ENCODE measurements at places on chromosomes 5 and 9.

- no peak for DNase-seq
Observed at GRCh38 chr5:8538821-8539220, 669.9 kb downstream of the MTRR start.

DNA sequence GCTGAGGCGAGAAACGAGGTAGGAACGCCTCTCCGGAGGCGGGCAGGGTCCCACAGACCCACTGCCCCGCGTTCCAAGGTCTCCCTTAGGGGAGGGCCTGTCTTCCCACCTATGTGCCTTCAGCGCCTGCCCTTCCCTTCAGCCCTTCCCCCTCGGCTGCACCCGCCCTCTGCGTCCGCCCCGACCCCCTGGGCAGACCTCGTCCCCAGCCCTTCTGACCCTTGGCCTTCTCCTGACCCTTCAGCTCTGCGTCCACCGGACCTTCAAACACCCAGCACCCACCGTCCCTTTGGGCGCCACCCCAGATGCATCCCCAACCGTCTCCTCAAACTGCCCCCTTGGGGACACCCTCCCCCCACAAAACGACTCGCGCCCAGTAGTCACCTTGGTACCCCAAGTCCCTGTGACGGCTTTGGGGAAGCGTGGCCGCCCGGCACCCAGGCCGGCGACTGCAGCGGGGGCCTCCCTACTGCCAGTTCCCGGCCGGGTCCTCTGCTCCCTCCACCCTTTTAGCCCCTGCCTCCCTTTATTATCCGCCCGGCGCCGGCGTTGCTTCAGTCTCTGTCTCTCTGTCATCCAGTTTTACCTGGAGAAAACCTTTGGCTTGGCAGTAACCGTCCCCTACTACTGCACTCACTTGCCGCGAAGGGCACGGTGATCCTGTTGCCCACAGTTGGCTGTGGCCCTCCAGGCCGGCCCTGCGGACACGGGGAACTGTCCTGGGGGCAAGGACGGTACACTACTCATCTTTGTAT is 421 bp downstream of the RUSC2 start:
- DNase-seq: no peak

DNA sequence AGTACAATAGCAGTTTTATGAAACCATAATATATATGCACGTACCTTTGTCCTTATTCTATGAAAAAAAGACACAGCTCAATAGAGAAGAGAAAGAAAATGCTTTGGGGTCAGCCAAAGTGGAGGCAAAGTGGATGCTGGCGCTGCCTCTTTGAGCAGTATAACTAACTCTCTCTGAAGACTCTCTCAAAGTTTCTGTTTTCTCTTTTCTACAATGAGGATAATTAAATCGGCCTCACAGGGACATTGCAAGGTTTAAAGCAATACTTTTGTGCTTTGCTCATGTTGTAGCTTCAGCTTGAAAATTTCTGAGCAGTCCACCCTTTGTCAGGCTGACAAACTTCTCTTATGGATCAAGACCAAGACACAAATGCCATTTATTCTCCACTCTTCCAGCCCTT is 455.1 kb upstream of the MPDZ start:
- no peak for DNase-seq

DNA sequence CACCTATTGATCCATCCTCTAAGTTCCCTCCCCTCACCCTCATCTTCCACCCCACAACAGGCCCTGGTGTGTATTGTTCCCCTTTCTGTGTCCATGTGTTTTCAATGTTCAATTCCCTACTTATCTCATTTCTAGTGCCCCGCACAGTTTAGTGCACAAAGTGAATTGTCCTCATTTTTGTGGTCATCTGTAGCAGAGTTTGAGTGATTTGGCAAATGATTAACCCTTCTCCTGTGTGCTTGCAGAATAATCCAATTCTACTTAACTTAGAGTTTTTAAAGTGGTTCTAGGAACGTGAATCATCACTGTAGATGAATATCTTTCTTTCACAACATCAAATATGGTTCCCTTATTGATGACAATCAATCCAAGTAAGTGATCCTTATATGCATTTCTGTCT is 6.3 kb upstream of the HAPLN1 start:
- no peak for DNase-seq

DNA sequence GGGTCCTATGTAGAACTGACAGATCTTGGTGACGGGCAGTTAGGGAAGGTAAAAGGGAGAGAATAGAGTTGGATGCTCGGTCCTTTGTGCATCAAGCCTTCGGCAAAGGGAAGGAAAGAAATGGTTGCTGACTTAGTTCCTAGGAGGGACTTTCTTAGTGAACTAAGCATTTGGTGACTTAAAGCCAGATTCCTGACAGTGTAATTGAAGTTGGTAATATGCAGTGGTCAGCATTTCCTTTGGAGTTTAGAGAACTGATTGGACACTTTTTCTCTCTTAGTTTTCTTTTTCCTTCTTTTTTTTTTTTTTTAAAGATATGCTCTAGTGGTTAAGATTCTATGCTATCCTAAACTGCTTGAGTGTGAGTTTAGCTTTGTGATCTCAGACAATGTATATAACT is 2.3 kb downstream of the CLTA start:
- DNase-seq: no peak

GRCh38 chr5:111580956-111581355 is 68.6 kb upstream of the STARD4 start:
- DNase-seq: no peak

GRCh38 chr5:31911291-31912265 is 262.5 kb downstream of the GOLPH3 start:
- DNase-seq: no peak

DNA sequence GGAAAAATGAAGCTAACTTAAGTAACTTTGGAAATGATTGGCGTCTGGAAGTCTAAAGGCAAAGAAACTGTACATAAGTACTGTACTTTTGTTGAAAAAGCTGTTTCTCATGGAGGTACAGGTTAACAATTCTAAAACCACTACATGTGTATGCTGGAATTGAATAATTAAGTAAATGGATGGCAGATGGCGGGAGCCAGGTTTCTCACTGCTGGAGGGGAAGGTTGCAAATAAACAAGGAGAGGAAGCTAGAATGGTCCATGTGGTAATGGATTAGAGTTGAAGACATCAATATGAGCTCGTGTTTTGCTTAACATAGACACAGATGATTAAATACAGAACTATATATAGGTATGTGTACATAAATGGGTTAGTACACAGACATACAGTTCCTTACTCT is 43.2 kb upstream of the ASTN2 start:
- DNase-seq: no peak

DNA sequence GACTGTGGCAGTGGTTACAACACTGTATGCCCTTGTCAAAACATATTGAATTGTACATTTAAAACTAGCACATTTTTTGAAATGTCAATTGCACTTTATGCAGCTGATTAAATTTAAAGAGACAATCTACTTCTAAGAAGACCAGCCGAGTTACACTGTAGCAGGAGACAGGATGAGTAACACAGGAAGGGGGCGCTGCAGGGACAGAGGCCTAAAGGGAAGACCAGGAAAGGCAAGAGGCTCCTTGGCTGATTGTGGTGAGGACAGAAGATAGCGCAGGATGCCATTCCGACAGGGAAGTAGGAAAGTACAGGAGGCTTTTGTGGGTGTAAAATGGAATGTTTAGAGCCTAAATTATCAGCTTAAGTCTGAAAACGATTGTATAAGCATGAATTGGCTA is 28.2 kb upstream of the PPP2R2B start:
- DNase-seq: no peak

- DNase-seq: no peak
Observed at GRCh38 chr5:32098291-32098690, 75.8 kb downstream of the GOLPH3 start.

DNA sequence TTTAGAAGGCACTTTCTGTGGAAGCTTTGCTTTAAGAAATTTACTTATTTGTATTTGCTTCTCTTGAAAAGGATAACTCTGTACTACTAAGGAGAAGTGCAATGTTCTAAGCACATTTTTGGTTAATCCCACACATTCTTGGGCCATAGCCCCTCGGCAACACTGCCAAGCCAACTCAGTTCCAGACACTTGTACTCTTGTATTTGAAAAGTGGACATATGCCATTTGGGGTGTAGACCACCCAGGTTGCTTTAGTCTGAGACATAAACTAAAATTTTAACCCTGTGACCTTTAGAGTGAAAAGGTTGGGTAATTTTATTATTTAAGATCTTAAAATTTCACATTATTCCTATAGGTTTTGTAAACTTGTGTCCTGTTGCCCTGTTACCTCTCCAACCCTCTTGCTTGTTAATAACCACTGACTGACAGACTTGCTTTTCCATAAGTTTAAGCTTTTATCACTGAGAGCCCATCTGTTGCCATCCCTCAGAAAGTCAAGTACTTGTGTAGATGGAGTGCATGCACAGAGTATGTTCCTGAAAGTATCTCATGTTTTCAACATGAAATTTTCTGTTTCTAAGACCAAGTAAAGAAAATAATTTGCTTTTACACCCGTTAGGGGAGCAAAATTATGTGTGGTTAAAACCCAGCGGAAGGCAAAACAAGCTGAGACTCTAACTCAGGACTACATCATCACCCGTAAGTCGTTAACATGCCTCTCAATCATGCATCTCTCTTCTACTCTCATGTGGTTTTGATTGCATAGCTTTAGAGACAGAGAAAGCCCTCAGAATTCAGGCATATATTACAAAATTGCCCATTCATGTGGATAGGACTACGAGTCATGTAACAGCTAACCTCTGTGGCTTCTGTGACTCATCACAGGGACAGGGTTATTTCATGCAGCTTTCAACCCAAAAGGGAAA is 117.3 kb downstream of the GDNF start:
- no peak for DNase-seq

DNA sequence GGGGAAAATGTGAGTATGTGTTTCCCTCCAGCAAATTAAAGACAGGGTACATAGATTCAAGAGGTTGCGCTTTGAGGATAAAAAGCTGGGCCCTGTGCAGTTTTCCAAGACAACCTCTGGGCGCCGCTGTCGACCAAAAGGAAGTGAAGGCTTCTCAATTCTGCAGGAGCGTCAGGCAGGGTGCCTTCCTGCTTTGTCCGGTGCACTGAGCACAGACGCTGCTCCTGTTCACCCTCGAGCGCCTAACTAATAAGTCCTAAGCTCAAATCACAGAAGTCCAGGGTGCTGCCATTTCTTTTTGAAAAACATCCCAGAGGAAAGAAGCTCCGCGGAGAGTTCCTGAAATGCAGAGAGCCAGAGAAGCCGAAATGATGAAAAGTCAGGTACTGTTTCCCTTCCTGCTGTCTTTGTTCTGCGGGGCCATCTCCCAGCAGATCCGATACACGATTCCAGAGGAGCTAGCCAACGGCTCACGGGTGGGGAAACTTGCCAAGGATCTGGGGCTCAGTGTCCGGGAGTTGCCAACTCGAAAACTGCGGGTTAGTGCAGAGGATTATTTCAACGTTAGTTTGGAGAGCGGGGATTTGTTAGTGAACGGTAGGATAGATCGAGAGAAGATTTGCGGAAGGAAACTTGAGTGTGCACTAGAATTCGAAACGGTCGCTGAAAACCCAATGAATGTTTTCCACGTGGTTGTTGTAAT is at the start of gene PCDHGB1:
Gene PCDHGB1 (plus strand): TSS at position 183 of the 703 bp plus-strand sequence. CDS start 162 bp downstream, at position 345.
- DNase-seq: peak; percentile 7

DNA sequence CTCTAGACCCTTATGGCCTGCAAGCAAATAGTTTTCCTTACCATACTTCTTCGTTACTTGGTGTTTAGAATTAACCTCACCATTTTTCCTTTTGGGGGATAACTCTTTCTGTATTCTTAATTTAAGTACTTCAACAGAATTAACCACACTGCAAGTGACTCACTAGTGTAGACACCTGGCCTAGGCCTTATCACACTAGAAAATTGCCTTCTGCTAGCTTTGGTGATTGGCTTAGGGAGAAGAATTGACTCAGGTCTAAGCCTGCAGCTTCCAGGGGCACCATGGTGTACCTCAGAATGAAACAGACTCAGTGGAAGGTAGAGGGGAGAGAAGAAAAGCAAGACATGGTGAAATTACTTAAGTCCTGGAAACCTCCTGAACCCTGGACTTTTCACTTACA is 112.8 kb upstream of the HMHB1 start:
- DNase-seq: no peak

- DNase-seq: no peak
Observed at GRCh38 chr9:130847306-130848217, 12.5 kb downstream of the ABL1 start.

DNA sequence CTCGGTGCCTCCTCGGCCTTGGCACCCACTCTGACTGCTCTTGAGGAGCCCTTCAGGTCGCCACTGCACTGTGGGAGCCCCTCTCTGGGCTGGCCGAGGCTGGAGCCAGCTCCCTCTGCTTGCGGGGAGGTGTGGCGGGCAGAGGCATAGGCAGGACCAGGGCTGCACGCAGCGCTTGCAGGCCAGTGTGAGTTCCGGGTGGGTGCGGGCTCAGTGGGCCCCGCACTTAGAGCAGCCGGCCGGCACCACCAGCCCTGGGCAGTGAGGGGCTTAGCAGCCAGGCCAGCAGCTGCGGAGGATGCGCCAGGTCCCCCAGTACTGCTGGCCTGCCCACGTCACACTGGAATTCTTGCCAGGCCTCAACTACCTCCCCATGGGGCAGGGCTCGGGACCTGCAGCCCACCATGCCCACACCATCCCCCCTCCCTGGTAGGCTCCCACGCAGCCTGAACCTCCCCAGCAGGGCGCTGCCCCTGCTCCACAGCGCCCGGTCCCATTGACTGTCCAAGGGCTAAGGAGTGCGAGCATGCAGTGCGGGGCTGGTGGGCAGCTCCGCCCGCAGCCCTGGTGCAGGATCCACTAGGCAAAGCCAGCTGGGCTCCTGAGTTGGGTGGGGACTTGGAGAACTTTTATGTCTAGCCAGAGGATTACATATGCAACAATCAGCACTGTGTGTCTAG is 602.9 kb upstream of the ST8SIA4 start:
- no peak for DNase-seq

DNA sequence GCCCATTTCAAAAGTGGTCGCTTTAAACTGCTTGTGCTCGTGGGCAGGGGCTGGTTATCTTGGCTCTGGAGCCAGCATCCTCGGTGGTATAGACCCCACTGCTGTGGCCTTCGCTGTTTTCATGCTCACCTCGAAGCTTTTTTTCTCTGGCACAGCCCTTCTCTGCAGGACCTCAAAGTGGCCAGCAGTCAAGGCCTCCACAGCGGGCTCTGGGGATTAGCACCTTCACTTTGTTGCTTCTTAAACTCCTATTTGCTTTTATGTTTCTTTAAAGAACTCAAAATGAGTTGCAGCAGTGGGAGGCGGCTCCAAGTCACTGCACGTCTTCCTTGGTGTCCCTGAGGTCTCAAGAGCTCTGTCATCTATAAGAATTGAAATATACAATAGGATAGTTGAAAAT is 165.1 kb downstream of the CACNA1B start:
- no peak for DNase-seq

DNA sequence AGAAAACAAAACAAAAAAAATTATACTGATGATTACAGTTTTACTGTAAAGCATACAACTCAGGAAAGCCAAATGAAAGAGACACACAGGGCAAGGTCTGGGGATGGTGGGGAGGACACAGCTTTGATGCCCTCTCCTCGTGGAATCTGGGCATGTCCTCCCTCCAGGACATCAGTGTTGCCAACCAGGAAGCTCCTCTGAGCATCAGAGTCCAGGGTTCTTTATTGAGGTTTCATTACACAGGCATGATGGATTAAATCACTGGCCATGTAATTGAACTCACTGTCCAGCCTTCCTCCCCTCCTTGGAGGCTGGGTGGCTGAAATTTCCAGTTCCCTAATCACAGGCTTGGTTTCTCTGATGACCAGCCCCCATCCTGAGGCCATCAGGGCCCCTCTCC is 89.6 kb upstream of the MIER3 start:
- no peak for DNase-seq

- DNase-seq: no peak
Observed at GRCh38 chr9:13436591-13436990, 157.1 kb upstream of the MPDZ start.

GRCh38 chr5:162703914-162704313 is 636.3 kb downstream of the GABRG2 start:
- DNase-seq: no peak

- DNase-seq: no peak
Observed at GRCh38 chr5:139903795-139904565, 108.4 kb downstream of the PSD2 start.
